HCT116 (cell line): ENCODE measurements at places on chromosomes 16 and 17.
A peak's percentile ranks its signal among the peaks of the same experiment; 100 is the strongest.

GRCh38 chr17:28518132-28518531 lies 12.0 kb downstream of the FOXN1 start:
- no peak for DNase-seq

DNA sequence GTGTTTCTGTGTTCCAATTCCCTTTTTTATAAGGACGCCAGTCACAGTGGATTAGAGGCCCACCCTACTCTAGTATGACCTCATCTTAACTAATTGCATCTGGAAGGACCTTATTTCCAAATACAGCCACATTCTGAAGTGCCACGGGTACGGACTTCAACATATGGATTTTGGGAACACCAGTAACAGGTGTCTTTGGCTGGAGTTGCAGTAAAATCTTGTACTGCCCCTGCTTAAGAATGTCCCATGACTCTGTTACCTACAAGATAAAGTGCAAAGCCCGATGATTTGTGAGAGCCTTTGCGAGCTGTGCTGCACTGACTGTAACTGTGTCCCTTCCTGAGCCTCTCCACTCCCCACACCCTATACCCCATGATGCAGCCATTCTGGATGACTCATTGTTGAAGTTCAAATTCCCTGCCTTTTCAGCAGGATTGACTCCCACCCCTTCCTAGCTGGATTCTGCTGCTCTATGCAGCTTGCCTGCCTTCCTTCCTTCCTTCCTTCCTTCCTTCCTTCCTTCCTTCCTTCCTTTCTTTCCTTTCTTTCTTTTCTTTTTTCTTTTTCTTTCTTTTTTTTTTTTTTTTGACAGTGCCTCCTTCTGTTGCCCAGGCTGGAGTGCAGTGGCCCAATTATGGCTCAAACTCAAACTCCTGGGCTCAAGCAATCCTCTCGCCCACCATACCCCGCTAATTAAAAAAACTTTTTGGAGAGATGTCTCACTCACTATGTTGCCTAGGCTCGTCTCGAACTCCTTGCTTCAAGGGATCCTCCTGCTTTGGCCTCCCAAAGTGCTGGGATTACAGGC lies 2.1 kb downstream of the HCRT start:
- DNase-seq, result no peak

DNA sequence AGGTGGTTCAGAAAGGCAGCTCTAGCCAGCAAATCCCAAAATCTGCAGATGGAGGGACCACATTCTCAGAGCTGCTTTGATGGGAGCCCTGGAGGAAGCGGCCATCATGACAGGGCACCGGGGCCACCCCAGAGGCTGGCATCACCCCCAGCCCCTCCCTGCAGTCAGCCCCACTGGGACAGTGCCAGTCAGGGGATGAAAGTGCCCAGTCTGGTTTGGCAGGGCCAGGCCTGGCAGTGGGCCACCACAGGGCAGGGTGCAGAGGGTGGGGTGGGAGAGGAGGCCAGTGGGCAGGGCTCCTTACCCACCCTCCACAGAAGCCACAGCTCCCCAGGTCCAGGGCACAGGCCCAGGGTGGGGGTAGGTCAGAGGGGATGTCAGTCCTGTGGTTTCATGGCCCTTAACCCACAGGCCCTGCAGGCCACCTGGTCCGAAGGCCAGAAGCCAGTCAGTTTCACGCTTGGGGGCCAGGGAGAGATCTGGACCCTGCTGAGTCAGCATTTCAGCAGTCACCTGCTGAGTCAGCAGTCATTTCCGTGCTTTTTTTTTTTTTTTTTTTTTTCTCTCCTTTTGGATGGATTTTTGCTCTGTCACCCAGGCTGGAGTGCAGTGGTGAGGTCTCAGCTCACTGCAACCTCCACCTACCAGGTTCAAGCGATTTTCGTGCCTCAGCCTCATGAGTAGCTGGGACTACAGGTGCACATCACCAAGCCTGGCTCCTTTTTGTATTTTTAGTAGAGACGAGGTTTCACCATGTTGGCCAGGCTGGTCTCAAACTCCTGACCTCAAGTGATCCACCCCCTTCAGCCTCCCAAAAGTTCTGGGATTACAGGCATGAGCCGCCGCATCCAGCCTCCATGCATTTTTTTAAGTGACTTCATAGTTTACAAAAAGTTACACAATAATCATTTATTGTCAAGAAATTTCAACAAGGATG lies 10.4 kb downstream of the SLC25A10 start:
- DNase-seq, result no peak

GRCh38 chr16:11615748-11616447 lies 29.2 kb upstream of the LITAF start:
- DNase-seq, result no peak

- no peak for DNase-seq
Observed at GRCh38 chr17:59027750-59028149, 78.9 kb downstream of the TRIM37 start.

GRCh38 chr17:61412143-61412859 lies 12.7 kb downstream of the TBX2 start:
- peak; percentile 49 for DNase-seq

- no peak for DNase-seq
Observed at GRCh38 chr17:42275527-42276358, 448 bp downstream of the STAT5B start.

- peak; percentile 52 for DNase-seq
Observed at GRCh38 chr17:3890082-3890877, 2.6 kb downstream of the CAMKK1 start.

GRCh38 chr16:63129411-63130125 lies 1093.3 kb upstream of the CDH8 start:
- DNase-seq, result no peak

DNA sequence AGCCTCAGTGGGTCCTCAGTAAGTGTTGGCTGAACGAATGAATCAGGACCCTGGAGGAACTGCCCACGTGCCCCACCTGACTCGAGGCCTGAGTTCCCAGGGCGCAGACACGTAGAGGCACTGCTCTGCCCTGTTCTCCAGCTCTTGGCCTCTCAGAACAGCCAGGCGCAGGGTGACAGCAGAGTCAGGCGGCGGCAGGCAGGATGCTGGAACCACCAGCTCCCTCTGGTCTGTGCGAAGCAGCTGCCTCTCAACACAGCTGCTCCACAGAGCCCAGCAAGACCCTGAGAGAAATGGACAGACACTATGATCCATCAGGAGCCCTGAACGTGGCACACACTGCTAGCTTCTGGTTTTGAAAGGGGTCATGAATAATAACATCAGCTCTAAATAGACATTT lies 53.1 kb upstream of the BCO1 start:
- DNase-seq, result no peak

GRCh38 chr16:25614716-25615265 lies 77.0 kb upstream of the HS3ST4 start:
- DNase-seq, result no peak

DNA sequence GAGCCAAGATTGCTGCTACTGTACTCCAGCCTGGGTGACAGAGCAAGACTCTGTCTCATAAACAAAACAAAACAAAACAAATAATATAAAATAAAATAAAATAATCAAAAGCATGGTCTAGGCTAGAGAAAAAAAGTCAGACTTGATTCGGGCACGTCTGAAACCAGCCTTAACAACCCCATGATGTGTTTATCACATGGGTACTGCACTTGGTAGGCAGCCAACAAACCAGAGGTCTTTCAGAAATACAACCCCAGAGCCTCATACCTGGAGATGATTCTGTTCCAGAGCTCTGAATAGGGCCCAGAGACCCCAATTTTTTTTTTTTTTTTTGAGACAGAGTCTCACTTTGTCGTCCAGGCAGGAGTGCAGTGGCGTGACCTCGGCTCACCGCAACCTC lies 9.6 kb upstream of the HAPSTR1 start:
- DNase-seq, result no peak

GRCh38 chr17:71656964-71657858 lies 463.6 kb upstream of the SOX9 start:
- no peak for DNase-seq

- no peak for DNase-seq
Observed at GRCh38 chr17:37100231-37100630, 151.5 kb downstream of the AATF start.

DNA sequence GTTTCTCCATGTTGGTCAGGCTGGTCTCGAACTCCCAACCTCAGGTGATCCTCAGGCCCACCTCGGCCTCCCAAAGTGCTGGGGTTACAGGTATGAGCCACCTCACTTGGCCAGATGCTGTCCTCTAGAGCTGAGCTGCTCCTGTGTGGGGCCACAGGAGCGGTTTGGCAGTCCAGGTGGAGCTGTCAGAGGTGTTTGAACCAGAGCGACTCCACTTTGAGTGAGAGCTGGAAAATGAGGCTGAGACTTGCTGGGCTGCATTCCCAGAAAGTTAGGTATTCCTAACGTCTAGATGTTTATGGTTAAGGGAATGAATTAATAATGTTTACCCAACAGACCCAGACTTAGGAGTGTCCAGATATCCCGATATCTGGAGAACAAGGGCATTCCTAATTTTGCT lies 16.8 kb upstream of the PSMD7 start:
- DNase-seq, result no peak

DNA sequence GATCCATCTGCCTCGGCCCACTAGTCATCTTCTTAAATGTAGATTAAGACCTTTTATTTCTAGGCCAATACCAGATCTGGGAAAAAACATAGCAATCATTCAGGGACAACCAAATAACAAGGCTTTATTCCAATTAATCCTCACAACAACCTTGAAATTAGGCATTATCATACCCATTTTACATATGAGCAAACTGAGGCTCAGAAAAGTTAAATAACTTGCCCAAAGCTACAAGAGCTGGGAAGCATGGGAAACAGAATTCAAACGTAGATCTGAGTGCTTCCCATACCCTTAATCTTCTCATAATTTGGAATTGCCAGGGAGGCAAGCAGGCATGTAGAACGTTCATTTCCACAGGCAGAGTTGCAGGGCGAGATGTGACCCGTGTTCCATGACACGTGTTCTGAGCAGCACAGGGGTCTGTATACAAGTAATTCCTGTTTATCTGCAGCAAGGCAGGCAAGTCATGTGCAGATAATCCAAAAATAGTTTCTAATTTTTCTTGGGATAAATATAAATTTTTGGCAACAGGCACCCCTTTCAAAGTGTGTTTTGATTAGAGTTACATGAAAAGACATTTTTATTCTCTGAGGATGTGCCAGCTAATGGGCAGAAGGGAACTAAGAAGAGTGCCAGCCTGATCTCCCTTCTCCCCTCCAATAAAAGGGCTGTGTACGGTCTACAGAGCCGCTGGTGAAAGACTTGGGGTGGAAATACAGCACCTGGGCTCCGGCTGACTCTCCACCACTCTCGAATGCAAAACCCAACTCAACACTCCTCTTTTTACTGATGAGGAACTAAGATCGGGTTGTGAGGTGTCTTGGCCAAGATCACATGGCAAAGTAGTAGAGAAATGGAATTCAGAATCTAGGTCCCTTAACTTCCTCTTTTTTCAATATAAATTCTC lies 27.7 kb upstream of the MYOCD start:
- no peak for DNase-seq

DNA sequence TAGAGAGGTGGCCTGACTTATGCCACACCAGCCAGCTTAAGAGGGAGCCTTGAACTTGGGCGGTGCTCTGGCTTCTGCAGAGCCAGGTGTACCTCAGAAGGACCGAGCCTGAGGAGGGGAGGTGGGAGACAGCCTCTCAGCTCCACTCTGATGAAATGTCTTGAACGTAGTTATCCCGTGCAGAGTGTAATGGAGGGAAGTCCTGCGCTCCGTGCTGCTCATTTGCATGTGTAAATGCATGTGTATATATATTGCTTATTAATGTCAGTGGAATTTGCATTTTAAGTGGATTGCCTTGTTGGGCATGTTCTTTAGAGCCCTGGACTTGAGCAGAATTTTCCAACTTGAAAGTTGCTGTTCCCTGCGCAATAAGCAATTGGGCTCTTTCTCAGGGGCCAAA lies 264.9 kb upstream of the SDK2 start:
- DNase-seq, result no peak

DNA sequence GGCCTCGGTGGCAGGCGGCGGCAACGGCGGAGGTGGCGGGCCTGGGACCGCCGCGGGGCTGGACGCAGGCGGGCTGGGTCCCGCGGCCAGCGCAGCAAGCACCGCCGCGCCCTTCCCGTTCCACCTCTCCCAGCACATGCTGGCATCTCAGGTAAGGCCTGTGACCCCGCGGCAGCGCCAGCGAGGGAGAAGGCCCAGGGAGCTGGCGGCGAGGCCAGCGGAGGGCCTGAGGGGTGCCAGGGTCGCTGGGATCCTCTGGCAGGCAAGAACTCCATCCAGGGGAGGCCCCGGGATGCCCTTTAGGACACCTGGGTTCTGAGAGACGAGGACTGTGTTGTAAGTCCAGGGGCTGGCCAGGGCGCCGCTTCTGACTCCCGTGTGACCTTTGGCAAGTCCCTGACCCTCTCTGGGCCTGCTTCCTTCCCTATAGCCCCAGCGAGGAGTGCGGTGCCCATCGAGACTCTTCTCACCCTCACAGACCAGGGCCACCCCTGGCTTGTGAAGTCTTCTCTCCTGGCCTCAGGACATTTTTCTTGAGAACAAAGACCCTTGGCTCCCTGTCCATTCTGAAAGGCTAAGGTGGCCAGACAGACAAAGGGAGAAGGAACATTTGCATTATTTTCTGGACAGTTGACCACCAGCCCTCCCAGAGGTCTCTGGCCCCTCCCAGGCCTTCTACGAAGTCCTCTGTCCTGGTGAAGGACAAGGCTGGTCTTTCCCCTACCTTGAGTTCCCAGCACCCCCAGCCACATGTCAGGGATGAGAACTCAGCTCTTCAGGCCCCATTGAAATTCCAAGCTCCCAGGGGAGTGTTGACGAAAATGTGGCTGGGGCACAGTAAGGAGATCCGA lies 6.3 kb downstream of the TBX2 start:
- no peak for DNase-seq
